Vagina (tissue), 2 donors: ENCODE measurements at places on chromosomes 3 and 15.

GRCh38 chr3:71300951-71301393, 282.6 kb downstream of the FOXP1 start:
- DNase-seq = no peak

- no peak for DNase-seq
These were observed 1.9 kb upstream of the ROPN1 start for GRCh38 chr3:123993818-123994217.

- DNase-seq = no peak
These were observed 505.7 kb upstream of the IL12A start for GRCh38 chr3:159482994-159483367.

DNA sequence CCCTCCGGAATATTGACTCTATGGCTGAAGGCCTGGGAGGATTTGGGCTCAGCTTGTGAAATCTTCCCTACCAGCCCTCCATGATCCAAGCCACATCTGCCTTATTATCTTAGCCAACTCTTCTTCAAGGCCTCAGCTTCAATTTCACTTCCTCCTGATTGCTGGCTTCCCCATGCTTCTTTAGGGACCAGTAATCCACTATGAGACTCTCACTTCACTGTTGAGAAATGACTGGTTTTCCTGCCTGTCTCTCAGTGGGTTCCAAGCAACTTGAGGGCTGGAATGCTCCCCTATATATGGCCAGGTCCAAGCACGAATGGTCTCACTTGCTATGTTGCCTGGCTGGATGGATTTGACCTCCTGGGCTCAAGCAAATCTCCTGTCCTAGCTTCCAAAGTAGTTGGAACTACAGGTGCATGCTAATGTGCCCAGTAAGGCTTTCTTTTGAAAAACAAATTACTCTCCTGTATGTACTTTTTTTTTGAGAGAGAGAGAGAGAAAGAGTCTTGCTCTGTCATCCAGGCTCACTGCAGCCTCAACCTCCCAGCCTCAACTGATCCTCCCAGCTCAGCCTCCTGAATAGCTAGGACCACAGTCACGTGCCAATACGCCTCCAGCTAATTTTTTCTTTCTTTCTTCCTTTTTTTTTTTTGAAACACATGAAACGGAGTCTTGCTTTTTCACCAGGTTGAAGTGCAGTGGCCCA, 7.9 kb upstream of the PIK3CB start:
- no peak for DNase-seq

DNA sequence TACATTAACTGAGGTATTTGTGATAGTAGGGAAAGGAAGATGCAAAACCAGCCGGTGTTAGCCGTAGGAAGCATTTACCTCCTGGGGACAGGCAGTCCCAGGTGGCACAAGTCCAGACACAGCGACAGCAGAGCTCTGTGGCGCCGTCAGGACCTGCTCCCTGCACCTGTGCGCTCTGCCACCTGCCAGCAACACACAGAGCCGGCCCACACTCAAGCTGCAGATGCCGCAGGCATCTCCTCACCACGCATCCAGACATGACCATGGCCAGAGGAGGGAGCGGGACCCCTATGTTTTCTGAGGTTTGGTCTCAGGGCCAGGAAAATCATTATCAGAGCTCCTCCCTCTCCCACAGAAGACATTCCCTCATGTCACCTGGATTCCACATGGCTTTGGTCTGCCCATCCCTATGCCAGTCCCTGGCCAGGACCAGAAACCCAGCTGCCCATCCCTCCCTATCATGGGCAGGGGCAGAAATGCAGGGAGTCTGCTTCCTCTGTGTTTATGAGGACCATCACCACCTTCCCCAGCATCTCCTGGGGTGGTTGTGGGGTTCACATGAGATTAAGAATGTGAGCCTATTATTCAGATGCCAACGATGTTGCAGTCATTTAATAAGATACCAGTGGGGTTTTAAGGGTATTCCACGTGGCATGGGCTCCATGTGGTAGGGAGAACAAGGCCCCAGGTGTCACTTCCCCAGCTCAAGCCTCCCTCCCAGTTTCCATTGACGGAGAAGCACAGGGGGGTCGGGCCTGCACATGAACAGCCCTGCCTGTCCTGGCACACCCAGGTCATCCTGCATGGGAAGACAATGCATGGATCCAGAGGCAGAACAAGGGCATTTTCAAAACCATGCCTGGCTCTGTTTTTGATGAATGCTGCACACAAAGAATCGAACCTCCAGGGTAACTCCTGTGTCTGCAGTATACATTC, 251.1 kb downstream of the OCA2 start:
- DNase-seq = peak; percentile 58
